ENCODE measurements at places on chromosomes 3 and 15.

GRCh38 chr15:90451053-90451850 lies 63.2 kb downstream of the IQGAP1 start:
- DNase-seq = no peak

DNA sequence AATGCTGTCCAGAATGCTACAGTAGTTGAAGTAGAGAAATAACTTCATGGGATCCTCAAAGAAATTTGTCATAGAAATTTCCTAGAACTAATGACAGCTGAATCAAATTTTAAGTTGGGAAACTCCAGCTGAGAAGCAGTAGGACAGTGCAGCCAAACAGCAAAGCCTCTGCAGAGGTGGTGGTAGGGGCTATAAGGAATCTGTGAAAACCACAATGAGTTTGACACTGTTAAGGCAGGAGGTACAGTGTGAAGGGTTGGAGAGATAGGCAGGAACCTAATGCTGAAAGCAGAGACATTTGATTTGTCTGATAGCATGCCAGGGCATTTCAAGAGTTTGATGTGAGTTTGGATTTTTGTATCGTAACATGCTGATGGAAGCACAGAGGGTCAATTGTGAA lies 22.0 kb downstream of the ASTE1 start:
- DNase-seq = no peak

GRCh38 chr15:80309769-80310384 lies 57.9 kb upstream of the CTXND1 start:
- DNase-seq = no peak

DNA sequence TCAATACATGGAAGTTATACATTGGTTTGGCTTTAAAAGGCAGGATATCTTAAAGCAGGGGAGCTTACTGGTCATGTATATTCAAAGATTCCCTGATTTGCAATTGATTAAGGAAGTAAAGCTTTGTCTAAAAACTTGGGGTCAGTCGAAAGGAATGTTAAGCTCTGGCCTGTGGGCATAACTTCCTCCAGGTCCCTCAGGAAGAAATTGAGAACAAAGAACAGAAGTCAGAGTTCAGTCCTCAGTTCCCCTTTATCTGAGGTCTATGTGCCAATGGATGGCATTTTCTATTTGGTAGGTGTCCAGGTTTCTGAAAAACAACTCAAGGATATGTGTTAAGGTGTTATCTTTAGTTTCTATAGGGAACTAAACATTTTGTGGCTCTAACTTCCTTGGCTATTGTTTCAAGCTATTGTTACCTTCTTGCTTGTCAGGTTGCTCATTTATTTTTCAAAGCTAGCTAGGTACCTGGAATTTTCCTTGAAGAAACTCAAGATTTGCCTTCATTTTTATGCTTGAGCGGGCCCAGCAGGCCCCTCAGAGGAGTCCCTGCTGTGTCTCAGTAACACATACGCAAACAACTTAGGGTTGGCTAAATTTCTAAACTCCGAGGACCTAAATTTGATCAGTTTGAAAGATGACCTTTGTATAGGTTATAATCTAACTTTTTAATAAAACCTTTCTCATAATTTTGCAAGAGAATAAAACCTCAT lies 135.0 kb upstream of the UBE2E2 start:
- DNase-seq = no peak

DNA sequence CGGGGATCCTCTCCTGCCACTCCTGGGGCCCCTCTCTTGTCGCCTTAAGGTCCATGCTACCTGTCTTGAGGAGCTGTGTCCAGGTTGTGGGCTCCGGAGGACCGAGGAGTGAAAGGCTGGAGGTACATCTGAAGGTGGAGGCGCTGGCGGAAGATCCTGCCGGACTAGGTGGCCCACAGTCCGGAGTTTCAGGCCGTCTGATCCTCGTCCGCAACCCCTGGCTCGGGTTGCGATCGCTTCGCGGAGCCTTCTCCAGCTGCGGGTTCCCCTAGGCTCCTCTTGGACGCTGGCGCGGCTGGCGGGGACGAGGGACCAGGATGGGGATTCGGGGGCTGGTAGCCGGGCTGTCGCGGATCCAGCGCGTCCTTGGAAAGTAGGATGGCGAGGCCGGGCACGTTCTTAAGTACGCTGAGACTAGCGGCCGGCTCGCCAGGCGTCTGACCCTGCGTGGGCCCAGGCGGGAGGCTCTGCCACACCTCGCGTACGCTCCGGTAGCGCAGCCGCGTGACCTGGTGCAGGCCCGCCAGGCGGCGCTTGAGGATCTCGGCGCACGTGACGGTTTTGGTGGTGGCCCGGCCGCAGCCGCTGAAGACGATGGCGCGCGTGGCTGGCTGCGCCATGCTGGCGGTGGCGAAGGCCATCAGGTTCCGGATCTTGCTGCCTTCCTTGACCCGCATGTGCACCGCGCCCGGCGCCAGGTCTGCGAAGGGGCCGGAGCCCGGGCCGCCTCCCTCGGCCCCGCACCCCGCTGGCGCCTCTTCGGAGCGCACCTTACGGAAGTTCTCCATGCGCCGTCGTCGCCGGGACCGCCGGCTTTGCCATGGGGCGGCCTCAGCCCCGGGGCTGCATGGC lies 550 bp downstream of the RPP25 start:
- peak; percentile 96 for DNase-seq

DNA sequence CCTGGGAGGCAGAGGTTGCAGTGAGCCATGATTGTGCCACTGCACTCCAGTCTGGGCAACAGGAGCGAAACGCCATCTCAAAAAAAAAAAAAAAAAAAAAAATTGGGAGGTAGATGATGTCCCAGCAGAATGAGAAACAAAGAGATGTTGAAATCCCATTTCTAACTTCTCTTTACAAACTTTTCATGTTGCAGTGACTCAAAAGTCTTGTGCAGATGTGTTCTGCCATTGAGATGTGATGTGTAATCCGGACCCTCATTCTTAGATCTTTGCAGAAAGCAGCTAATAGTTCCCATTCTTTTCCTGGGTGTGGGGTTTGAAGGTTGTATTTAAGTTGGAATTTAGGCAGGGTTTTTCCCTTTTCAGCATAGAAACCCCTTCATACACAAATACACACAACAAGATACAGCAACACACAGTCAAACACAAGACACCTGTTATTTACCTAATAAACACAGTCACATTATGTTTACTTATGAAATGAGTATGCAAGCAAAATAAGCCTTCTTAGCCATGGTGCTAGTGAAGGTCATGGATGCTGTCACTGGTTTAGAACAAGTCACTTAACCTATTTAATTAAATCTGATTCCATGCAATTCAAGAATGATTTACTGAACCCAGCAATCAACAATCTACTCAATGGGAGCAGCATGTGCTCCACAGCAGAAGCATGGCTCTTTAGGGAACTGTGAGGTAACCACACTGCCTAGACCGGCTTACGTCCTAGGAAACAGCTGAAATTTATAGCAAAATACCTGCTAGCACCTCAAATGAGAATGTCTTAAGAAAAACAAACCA lies 14.9 kb downstream of the SIAH2 start:
- DNase-seq = no peak

DNA sequence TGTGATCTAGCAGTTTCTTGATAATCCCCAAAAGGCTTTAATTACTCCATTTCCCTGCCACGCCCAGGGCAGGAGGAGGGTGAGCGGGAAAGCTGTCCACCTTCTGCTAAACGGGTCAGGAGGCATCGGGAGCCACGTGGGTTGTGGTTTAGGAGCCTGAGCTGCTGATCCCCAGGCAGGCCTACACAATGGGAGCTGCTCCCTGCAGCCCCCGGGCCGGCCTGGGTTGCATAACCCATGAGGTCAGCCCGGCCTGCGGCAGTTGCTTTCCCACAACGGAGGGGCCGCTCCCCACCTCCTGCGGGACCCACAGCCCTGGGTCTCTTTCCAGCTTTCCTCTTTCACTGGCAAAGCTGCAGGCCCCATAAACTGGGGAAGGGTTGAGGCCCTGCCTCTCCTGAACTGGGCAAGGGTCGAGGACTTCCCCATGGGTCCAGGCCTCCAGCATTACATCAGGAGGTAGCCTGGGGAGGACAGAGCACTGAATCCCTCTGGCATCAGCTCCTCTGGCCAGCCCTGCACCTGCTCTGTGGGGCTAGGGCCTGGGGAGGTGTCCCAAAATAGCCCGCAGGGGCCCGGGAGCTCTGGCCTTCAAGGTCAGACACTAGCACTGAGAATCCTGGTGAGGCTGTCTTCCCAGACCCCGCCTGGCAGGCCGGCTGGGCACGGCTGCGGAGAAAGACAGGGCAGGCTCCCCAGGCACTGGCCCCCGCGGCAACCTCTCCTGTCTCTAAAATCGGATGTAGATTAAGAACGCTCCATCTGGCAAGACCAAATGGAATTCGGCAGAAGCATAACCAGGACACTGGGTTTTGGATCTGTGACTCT lies 47.3 kb downstream of the ZDHHC19 start:
- no peak for DNase-seq

DNA sequence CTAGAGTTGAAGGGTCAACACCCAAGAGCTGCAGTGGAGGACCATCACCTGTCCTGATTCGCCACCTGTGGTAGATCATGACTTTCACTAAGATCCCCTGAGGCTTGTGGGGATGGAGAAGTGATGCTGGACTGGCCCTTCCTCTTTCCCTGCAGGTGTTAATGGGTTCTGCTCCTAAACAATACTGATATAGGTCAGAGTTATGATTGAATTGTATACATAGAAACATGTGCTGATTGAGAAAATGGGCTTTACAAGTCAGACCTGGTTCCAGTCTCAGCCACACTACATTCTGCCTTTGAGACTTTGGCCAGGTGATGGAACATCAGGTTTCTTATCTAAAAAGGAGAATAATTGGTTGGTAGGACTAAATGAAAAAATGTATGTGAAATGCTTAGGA lies 418.9 kb upstream of the TPRG1 start:
- no peak for DNase-seq
